ENCODE measurements at places on chromosomes 6 and 20. TPM values are rescaled to one million over a fixed set of nuclear protein-coding genes. Genes with fewer than 3 reads are reported as not detected.

DNA sequence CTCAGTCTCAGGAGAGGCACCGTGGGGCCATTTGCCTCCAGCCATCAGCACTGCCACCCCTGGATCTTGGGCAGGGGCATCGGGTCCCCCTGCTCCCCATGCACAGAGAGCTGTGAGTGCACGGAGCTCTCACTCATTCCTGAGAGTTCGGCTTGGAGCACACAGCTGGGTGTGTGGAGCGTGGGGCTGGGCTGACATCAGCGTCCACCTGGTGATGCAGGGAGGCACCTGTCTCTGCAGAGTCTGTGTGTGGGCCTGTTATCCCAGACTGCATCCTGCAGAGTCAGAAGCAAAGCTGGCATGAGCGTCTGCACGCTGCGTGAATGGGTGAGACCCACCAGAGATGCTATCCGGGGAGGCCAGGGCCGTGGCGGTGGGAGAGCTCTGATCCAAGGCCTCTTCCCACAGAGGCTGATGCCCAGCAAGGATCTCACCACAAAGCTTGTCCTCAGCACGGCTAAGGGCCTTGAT is 248.8 kb upstream of the AFDN start:
- no peak overlapping the region for H3K4me3 ChIP-seq
- no peaks in the 10 kb centered on the region for H3K27me3 ChIP-seq
- no peak for DNase-seq
- no peaks in the 10 kb centered on the region for H3K4me1 ChIP-seq
- H3K36me3 ChIP-seq, result no peaks in the 10 kb centered on the region

DNA sequence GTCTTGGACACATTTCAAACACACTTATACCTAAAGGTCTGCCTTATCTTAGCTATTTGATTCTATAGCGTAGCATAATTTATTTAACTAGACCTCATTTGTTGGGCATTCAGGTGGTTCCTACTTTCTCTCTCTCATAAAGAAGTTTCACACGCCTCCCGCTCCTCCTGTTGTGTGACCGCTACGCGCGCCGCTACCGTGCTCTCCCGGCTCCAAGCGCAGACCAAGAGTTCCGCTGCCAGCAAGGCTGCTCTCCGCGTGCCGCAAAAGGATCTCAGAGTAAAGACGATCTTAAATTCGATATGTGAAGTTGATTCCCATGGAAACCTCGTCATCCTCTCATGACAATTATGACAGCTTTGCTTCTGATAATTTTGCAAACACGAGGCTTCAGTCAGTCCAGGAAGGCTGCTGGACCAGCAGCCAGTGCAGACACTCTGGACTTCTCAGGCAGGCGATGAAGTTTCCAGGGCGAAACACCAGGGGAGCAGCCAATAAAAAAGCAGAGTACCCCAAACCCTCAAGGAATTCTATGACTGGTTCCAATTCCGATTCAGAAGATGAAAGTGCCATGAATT is 20.4 kb downstream of the PRSS16 start:
- H3K27me3 ChIP-seq, result peaks cover 3% of the 10 kb centered on the region
- no peak overlapping the region for H3K4me3 ChIP-seq
- no peak overlapping the region for H3K27ac ChIP-seq
- no peak for DNase-seq
- H3K4me1 ChIP-seq, result no peaks in the 10 kb centered on the region

- peak overlapping the region; percentile 16 for H3K4me3 ChIP-seq
- H3K27me3 ChIP-seq, result no peaks in the 10 kb centered on the region
- DNase-seq, result no peak
Measured at GRCh38 chr6:27156874-27157458, 90.5 kb upstream of the PRSS16 start.

GRCh38 chr20:9072861-9073500 is 4.1 kb downstream of the PLCB4 start:
- H3K4me1 ChIP-seq, result no peaks in the 10 kb centered on the region
- H3K27me3 ChIP-seq, result peaks cover 12% of the 10 kb centered on the region
- DNase-seq, result no peak

GRCh38 chr6:80133020-80133419 is 26.5 kb downstream of the BCKDHB start:
- H3K4me3 ChIP-seq, result no peak overlapping the region
- no peaks in the 10 kb centered on the region for H3K4me1 ChIP-seq
- H3K27ac ChIP-seq, result no peak overlapping the region
- H3K27me3 ChIP-seq, result no peaks in the 10 kb centered on the region
- H3K36me3 ChIP-seq, result no peaks in the 10 kb centered on the region
- no peak for DNase-seq

DNA sequence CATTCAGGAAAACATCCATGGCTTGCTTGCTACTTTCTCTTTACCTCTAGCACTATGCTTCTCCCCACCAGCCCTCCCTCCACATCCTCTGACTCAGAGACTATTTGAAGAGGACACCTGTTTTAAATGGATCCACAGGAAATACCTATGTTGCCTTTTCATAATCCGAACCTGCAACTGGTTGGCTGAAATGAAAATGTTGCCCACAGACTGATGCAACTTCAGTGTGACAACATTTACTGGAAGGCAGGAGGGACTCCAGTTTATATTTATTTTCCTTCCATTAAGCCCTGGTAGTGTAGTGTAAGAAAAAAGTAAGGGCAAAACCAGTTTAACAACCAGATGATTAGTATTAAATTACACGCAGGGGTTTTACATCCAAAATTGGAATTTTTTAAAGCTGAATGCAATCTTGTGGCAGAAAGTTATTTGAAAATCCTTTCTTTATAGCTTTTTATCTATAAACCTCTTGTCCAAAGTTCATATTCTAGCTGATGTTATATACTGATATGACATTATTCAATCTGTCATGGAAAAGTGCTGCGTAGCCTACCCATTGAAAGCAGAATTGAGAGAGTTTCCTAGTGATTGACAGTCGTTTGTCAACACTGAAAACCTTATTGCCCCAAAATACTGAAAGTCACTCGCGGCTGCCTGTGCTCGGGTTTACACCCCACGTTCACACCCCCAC is 881 bp upstream of the AIG1 start:
- H3K4me1 ChIP-seq, result peaks cover 13% of the 10 kb centered on the region
- DNase-seq, result no peak
- no peaks in the 10 kb centered on the region for H3K36me3 ChIP-seq
- no peaks in the 10 kb centered on the region for H3K27me3 ChIP-seq

DNA sequence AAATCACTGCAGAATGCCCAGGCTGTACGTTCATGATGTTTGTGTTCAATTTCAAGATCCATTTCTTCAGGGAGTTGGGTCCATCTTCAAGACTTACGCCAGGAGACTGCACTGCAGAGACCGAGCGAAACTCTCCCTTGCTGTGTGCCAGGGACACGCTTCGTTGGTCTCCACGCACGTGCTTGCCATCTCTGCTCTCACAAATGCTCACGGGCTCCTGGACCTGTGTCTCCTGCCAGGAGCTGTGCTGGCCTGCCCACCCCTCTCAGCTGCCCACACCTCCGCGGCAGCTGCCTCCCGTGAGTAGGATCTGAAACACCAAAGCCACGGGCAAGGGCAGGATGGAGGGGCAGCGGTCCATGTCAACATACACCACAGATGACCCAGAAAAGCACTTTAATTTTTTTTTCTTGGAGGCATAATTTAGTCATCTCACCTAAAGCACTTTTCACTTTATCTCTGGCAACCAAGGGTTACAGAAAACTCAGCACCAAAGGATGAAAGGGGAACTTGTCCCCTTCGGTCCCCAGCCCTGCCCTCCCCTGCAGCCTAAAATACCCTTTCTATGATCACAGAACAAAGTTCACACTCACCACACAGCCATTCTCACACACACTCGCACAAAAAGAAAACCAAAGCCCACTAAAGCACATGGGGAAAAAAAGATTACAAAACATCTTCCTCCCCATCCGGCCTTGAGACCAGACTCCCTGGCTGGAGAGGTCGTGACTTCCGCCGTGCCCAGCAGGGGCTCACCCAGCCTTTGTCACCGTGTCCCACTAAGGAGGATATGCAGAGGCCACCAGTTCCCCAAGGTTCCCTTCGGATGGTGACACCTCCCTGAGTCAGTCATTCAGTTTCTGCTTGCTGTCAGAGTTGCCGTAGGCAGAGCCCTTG is 137.9 kb downstream of the AGPAT4 start:
- H3K4me1 ChIP-seq, result no peaks in the 10 kb centered on the region
- DNase-seq, result no peak
- H3K4me3 ChIP-seq, result no peak overlapping the region
- H3K36me3 ChIP-seq, result no peaks in the 10 kb centered on the region
- no peak overlapping the region for H3K27ac ChIP-seq

- no peak overlapping the region for H3K4me3 ChIP-seq
- no peaks in the 10 kb centered on the region for H3K4me1 ChIP-seq
- no peak for DNase-seq
- H3K27ac ChIP-seq, result no peak overlapping the region
Measured at GRCh38 chr20:1833728-1834726, 61.2 kb upstream of the SIRPA start.

GRCh38 chr6:14453712-14454472 is 336.3 kb downstream of the CD83 start:
- no peaks in the 10 kb centered on the region for H3K27me3 ChIP-seq
- no peaks in the 10 kb centered on the region for H3K4me1 ChIP-seq
- H3K4me3 ChIP-seq, result no peak overlapping the region
- no peak for DNase-seq
- H3K27ac ChIP-seq, result no peak overlapping the region

GRCh38 chr6:15987569-15987968 is 141.3 kb upstream of the MYLIP start:
- H3K36me3 ChIP-seq, result no peaks in the 10 kb centered on the region
- H3K27me3 ChIP-seq, result no peaks in the 10 kb centered on the region
- H3K27ac ChIP-seq, result no peak overlapping the region
- no peak overlapping the region for H3K4me3 ChIP-seq

DNA sequence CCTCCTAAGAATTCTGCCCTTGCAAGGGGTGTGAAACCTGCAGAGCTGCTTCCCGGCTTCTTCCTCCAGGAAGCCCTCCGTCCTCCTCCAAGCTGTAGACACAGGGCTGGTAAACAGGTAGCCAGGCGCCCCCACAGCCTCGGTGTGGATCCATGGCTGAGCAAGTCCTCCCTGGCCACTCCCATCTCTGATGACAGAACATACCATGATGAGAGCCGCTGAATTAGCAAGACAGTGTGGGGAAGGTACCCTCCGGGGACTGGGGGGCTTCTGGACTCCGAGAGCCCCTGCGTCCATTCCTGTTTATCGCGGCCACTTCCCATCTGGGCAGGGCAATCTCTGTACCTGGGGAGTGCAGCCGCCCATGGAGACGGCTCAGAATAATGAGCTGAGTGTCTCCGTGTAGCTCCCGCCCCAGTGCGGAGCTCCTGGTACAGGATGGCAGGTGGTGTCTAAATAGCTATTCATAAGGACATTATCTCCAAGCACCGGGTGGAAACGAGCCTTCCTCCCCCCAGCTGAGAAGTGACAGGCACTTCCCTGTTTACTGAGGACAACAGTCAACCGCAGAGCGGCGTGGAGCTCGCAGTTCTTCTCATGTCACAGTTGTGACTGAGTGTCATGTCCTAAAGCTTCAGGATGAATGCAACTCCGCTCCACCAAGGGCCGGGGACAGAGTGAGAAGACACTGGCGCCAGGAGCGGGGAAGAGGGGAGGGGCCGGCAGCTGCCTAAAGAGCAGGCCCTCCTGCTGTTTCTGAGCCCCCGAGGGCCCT is 22.7 kb upstream of the NTSR1 start:
- H3K27me3 ChIP-seq, result no peaks in the 10 kb centered on the region
- no peak overlapping the region for H3K27ac ChIP-seq
- no peaks in the 10 kb centered on the region for H3K4me1 ChIP-seq
- no peak for DNase-seq
- H3K4me3 ChIP-seq, result no peak overlapping the region
- no peaks in the 10 kb centered on the region for H3K36me3 ChIP-seq

DNA sequence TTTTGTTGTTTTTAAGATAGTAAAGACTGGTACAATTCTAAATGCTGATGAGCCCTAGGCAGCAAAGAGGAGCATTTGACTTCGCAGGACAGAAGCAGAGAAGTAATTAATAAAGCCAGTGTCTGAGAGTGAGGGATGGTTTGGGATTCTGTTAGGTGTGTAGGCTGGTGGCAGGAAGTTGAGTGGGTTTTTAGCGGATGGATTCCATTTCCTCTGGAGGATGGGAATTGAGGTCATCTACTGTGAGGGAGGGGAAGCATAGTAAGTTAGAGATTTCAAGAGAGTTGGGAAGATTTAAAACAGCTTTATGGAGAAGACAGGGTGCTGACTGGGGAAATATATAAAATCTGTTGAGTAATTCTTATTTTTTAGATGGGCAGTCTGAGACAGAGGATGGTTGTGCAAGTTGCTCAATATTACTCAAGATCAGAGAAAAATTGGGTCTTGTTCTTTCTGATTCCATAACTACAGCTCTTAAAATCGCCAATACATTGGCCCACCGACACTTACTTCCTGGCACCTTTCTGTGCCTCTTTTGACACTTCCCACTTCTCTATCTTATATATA is 48.8 kb downstream of the PRL start:
- H3K4me1 ChIP-seq, result peaks cover 6% of the 10 kb centered on the region
- H3K27ac ChIP-seq, result no peak overlapping the region
- H3K27me3 ChIP-seq, result no peaks in the 10 kb centered on the region
- no peaks in the 10 kb centered on the region for H3K36me3 ChIP-seq

GRCh38 chr20:12535770-12536169 is 473.0 kb upstream of the SPTLC3 start:
- H3K27ac ChIP-seq, result no peak overlapping the region
- no peak for DNase-seq
- no peaks in the 10 kb centered on the region for H3K27me3 ChIP-seq
- no peaks in the 10 kb centered on the region for H3K36me3 ChIP-seq

- H3K27ac ChIP-seq, result no peak overlapping the region
- no peak overlapping the region for H3K4me3 ChIP-seq
- DNase-seq, result no peak
- H3K36me3 ChIP-seq, result no peaks in the 10 kb centered on the region
Measured at GRCh38 chr20:36298061-36298460, 8.1 kb upstream of the DLGAP4 start.

GRCh38 chr20:60345106-60345505 is 386.9 kb downstream of the CDH26 start:
- H3K36me3 ChIP-seq, result no peaks in the 10 kb centered on the region
- DNase-seq, result no peak
- no peak overlapping the region for H3K27ac ChIP-seq
- no peak overlapping the region for H3K4me3 ChIP-seq
- no peaks in the 10 kb centered on the region for H3K4me1 ChIP-seq

GRCh38 chr6:47788498-47788884 is 6.7 kb downstream of the OPN5 start:
- peaks cover 3% of the 10 kb centered on the region for H3K4me1 ChIP-seq
- H3K4me3 ChIP-seq, result no peak overlapping the region
- DNase-seq, result no peak
- H3K36me3 ChIP-seq, result no peaks in the 10 kb centered on the region
- H3K27me3 ChIP-seq, result no peaks in the 10 kb centered on the region

- no peaks in the 10 kb centered on the region for H3K27me3 ChIP-seq
- H3K4me3 ChIP-seq, result no peak overlapping the region
- no peak overlapping the region for H3K27ac ChIP-seq
- H3K4me1 ChIP-seq, result no peaks in the 10 kb centered on the region
- DNase-seq, result no peak
Measured at GRCh38 chr6:111646942-111647341, 41.3 kb upstream of the TRAF3IP2 start.

The IFT52 gene
- 14.2 TPM for total RNA-seq

The BHLHE23 gene
- total RNA-seq, result not detected

The AKAP7 gene
- 26.7 TPM for total RNA-seq

The F13A1 gene
- total RNA-seq, result 46.9 TPM

The OR2H1 gene
- not detected for total RNA-seq

The SPATA25 gene
- 0.78 TPM for total RNA-seq

The HUS1B gene
- 0.32 TPM for total RNA-seq

The PPP1R16B gene
- 2.7 TPM for total RNA-seq

The HLA-G gene
- total RNA-seq, result 0.22 TPM

The PTCRA gene
- total RNA-seq, result not detected

The LHFPL5 gene
- total RNA-seq, result 3.8 TPM

The NEDD9 gene
- total RNA-seq, result 9.4 TPM

The OTOR gene
- not detected for total RNA-seq
